ENCODE measurements at places on chromosomes 3 and 15.

GRCh38 chr3:187646906-187647660 is 23.1 kb downstream of the SST start:
- no peaks in the 10 kb centered on the region for H3K4me1 ChIP-seq
- H3K4me3 ChIP-seq = no peak overlapping the region
- H3K36me3 ChIP-seq = no peaks in the 10 kb centered on the region
- H3K27ac ChIP-seq = no peak overlapping the region
- H3K27me3 ChIP-seq = peaks cover 66% of the 10 kb centered on the region

DNA sequence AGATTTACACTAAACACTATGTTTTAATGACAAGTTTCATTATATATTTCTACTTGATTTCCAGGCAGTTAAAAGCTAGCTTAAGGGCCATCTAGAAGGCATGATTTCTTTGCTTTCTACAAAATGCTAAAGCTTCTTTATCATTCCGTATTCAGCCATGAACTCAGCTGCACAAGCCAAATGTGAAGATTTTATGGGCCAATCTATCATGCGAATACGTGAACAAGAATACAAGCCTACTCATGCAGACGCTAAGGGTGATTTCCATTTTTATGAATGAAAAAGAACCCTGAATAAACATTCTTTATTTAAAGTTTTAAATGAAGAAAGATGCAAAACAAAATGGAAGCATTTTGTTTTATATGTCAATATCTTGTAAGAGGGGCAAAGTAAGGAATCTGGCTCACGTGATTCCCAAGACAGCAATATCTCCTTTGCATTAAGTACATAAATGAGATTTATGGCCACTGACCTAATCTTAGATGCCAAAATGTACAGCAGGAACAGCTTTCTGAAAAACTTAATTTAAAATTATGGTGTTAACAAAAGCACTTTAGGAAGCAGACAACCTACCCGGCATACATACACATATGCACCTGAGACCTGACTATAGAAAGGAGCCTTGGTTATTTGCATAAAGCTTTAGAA is 215.8 kb downstream of the DPH6 start:
- H3K27me3 ChIP-seq = no peaks in the 10 kb centered on the region
- H3K27ac ChIP-seq = no peak overlapping the region
- H3K4me1 ChIP-seq = no peaks in the 10 kb centered on the region
- DNase-seq = no peak

DNA sequence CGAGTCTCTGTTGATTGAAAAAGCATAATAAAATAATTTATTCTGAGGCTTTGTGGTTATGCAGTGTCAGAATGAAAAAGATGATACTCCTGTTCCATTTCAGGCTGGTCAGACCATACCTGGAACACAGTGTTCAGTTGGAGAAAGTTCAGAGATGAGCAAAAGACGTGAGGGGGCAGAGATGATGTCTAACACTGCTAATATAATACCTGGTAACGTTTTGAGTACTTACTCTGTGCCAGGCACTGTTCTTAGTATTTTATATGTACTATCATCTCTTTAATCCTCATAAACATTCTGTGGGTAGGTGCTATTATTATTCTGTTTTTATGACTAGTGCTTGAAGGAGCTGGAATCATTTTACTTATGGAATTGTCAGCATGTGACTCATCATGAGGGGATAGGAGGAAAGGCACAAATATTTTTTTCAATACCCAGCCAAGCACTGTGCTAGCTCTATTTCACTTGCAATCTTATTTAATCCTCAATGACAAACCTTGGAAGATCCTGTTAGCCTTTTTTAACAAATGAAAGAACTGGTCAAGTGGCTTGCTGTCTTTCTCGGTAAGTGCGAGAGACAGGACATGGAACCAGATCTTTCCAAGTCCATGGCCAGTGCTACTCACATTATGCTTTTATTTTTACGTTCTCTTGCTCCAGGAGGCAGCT is 31.8 kb downstream of the IQGAP1 start:
- H3K4me1 ChIP-seq = peaks cover 48% of the 10 kb centered on the region
- no peaks in the 10 kb centered on the region for H3K27me3 ChIP-seq
- peak overlapping the region; percentile 26 for H3K4me3 ChIP-seq
- peak; percentile 89 for DNase-seq
- no peaks in the 10 kb centered on the region for H3K36me3 ChIP-seq
- H3K27ac ChIP-seq = peak overlapping the region; percentile 83

GRCh38 chr3:34361921-34362320 is 563.5 kb downstream of the PDCD6IP start:
- no peaks in the 10 kb centered on the region for H3K4me1 ChIP-seq
- no peaks in the 10 kb centered on the region for H3K27me3 ChIP-seq
- no peak for DNase-seq
- H3K27ac ChIP-seq = no peak overlapping the region

DNA sequence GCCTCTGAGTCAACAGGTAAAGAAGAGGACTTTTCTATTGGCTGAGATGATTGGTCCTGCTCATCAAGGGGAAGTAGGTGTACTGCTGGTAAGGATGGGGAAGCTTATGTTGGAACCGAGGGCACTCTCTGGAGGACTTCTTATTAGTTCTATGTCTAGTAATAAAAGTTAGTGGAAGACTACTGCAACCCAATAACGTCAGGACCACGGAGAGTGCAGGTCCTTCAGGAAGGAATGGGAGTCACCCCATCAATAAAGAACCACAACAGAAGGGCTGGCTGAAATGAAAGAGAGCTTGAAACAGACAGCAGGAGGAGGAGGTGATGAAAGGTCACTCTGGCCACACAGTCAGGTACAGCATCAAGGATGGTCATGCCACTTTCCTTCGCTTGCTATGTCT is 68.8 kb upstream of the PRR23E start:
- H3K36me3 ChIP-seq = no peaks in the 10 kb centered on the region
- no peak overlapping the region for H3K4me3 ChIP-seq
- no peak for DNase-seq
- no peak overlapping the region for H3K27ac ChIP-seq
- H3K27me3 ChIP-seq = peaks cover 33% of the 10 kb centered on the region
